MCF 10A (cell line): ENCODE measurements at places on chromosomes 12 and 14. TPM values are rescaled to one million over a fixed set of nuclear protein-coding genes. Genes with fewer than 3 reads are reported as not detected.

DNA sequence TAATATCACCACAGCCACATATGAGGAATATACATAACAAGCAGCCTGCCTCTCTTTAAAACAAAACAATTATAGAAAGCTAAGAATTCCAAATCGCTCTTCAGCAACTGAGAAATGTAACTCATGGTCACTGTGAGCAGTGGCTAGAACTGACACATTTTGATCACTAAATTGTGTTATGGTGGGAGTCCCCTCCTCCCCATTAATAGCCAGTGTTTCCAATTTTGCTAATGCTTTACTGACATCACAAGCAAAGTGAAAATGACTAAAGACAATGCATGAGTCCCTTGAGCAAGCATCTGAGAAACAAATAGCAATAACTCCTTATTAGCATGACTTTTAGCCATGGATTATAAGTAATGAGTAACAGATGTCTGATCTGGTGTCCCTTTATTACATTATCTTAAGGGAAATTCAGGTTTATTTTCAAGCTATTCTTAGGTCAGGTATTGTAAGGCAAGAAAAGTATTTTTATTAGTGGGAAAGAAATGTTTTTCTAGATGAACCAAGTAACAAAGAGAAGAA is 148.3 kb downstream of the KCNH5 start:
- DNase-seq: no peak
- no peak overlapping the region for H3K4me3 ChIP-seq
- H3K4me1 ChIP-seq: peaks cover 5% of the 10 kb centered on the region
- no peaks in the 10 kb centered on the region for H3K27me3 ChIP-seq
- no peak overlapping the region for H3K27ac ChIP-seq

Gene PZP
- total RNA-seq: not detected in 2 replicates

GRCh38 chr12:2922329-2922728 is 31.6 kb downstream of the TULP3 start:
- DNase-seq: no peak
- H3K27ac ChIP-seq: no peak overlapping the region
- peaks cover 5% of the 10 kb centered on the region for H3K4me1 ChIP-seq

- H3K4me1 ChIP-seq: no peaks in the 10 kb centered on the region
- H3K36me3 ChIP-seq: no peaks in the 10 kb centered on the region
- H3K27me3 ChIP-seq: peaks cover 45% of the 10 kb centered on the region
Measured at GRCh38 chr14:56112781-56113180, 5.4 kb upstream of the PELI2 start.

- peaks cover 10% of the 10 kb centered on the region for H3K4me1 ChIP-seq
- H3K4me3 ChIP-seq: no peak overlapping the region
- H3K27ac ChIP-seq: no peak overlapping the region
- H3K27me3 ChIP-seq: no peaks in the 10 kb centered on the region
- no peak for DNase-seq
Measured at GRCh38 chr14:68113343-68113930, 293.9 kb downstream of the RAD51B start.

- no peak for DNase-seq
- peaks cover 17% of the 10 kb centered on the region for H3K4me1 ChIP-seq
- no peak overlapping the region for H3K4me3 ChIP-seq
- no peak overlapping the region for H3K27ac ChIP-seq
- no peaks in the 10 kb centered on the region for H3K36me3 ChIP-seq
- no peaks in the 10 kb centered on the region for H3K27me3 ChIP-seq
Measured at GRCh38 chr12:89891933-89892332, 183.3 kb upstream of the ATP2B1 start.

DNA sequence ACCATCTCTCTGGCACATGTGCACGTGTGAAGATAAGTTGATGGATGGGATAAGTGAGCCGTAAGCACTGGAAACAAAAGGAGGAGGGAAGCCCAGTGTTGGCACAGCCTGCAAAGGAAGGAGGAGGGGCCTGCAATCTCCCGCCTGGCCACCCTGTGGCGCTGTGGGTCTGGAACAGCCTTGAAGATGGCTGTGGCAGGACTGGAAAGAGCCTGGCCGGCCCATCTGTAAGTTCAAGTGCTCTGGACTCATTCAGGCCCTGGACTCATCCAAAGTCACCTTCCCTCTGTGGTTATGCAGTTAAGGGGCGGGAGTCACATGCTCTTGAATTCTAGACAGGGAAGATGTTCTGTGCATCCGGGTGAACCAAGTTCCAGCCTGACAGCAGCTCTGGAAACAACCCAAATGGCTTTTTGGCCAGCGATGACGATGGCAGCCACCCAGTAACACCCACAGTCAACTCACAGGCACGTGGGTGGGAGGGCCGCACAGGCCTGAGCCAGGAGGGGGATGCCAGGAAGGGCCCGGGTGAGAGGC is 50.4 kb downstream of the CHGA start:
- H3K27ac ChIP-seq: peak overlapping the region; percentile 92
- peaks cover 19% of the 10 kb centered on the region for H3K4me1 ChIP-seq
- H3K36me3 ChIP-seq: peaks cover 29% of the 10 kb centered on the region
- no peak overlapping the region for H3K4me3 ChIP-seq
- no peaks in the 10 kb centered on the region for H3K27me3 ChIP-seq

Gene COCH
- total RNA-seq: 0.23 TPM in 1 of 2 replicates, not detected in the other

Gene VSIG10
- total RNA-seq: 10.9 and 17.3 TPM in 2 replicates

DNA sequence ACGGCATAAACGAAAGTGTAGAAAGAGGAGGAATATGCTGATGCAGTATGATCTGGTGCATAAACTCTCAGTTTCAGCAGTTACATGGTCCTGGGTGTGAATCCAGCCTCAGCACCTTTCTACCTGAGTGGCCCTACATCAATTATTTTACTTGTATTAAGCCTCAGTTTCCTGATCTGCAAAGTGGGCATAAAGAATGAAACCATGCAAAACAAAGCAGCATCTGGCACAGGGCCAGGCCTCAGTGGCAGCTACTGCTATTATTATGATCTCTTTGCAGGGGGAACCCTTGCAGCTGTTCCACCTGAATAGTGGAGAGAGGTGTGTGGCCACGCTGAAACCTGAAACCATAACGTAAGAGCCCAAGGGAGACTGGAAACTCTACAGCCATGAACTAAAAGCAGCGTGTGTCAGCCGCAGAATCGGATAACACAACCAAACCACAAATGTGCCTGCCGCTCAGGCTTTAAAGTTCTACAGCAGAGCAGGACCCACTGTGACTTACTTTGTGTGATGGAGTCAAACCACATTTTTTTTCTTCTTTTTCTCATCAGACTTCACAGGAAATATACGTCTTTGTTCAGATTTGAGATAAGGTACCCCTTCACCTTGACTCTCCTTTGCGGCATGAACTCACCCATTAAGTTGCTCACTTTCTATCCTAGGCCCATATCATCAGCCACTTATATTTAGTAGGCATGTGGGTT is 29.2 kb upstream of the FOS start:
- peaks cover 25% of the 10 kb centered on the region for H3K4me1 ChIP-seq
- peak; percentile 64 for DNase-seq
- no peaks in the 10 kb centered on the region for H3K27me3 ChIP-seq
- H3K4me3 ChIP-seq: no peak overlapping the region
- H3K27ac ChIP-seq: no peak overlapping the region

GRCh38 chr14:94888121-94888520 is 118.2 kb upstream of the GSC start:
- H3K36me3 ChIP-seq: no peaks in the 10 kb centered on the region
- no peak overlapping the region for H3K4me3 ChIP-seq
- peaks cover 11% of the 10 kb centered on the region for H3K27me3 ChIP-seq
- H3K27ac ChIP-seq: no peak overlapping the region

Gene FITM1
- 0.47 TPM in 1 of 2 replicates, not detected in the other for total RNA-seq

- peaks cover 60% of the 10 kb centered on the region for H3K27me3 ChIP-seq
- peak; percentile 6 for DNase-seq
- H3K36me3 ChIP-seq: no peaks in the 10 kb centered on the region
- H3K27ac ChIP-seq: no peak overlapping the region
- no peak overlapping the region for H3K4me3 ChIP-seq
- no peaks in the 10 kb centered on the region for H3K4me1 ChIP-seq
Measured at GRCh38 chr12:132367071-132367851, 37.9 kb upstream of the GALNT9 start.

Gene DEGS2
- total RNA-seq: 0.07 and 0.39 TPM in 2 replicates

DNA sequence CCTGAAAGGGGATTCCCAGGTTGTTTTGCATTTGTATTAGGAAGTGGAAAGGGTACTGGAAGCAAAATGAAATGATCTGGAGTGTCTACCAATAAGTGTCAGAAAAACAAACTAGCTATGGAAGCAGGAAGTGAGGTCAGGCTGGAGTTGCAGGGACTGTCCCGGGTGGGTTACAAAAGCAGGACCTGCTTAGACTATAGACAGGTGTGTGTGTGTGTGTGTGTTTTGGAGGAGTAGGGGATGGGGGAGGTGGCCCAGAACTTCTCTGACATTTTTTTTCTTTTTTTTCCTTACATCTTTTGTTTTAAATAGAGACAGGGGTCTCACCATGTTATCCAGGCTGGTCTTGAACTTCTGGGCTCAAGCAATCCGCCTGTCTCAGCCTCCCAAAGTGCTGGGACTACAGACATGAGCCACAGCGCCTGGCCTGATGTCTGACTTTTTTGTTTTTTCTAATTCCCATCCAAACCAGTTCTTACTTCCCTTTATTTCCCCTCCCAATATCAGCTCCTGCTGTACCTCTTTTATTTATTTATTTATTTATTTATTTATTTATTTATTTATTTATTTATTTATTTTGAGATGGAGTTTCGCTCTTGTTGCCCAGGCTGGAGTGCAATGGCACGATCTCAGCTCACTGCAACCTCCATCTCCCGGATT is 512 bp upstream of the RND1 start:
- H3K4me1 ChIP-seq: peaks cover 11% of the 10 kb centered on the region
- H3K27me3 ChIP-seq: no peaks in the 10 kb centered on the region
- H3K36me3 ChIP-seq: no peaks in the 10 kb centered on the region
- H3K4me3 ChIP-seq: peak overlapping the region; percentile 81

Gene BDKRB1
- total RNA-seq: 0.32 and 0.51 TPM in 2 replicates

GRCh38 chr14:67679006-67679405 is 4.6 kb upstream of the VTI1B start:
- H3K4me1 ChIP-seq: peaks cover 16% of the 10 kb centered on the region
- no peak for DNase-seq
- no peak overlapping the region for H3K27ac ChIP-seq
- peaks cover 36% of the 10 kb centered on the region for H3K36me3 ChIP-seq

DNA sequence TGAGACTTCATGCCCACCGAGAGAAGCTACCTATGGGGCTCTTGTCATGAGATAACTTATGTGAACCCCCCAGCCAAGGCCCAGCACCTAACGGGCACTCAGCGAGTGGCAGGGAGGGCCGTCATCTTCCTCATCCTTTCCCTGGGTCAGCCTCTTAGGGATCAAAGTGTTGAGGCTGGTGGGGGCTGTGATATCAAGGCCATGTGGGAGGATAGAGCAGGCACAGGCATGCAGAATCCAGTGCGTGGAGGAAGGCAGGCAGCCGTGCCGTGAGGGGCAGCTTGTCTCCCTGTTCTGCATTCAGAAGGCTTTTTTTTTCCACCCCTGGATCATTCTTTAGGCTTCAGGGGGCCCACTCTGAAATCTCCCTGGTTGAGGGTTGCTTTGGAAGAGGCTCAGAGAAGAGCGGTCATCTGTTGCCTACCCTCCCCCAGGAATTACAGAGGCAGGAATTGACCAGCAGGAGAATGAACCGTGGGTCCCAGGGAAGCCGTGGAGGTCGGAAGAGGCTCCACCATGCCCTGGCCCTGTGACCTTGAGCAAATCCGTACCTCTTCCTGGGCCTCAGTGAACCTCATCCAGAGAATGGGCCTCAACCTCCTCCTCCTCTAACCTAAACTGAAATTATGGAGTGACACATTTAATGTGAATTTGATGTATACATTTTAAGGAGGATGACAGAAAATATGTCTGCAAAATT is 62.8 kb downstream of the BEGAIN start:
- no peaks in the 10 kb centered on the region for H3K4me1 ChIP-seq
- H3K27ac ChIP-seq: no peak overlapping the region
- H3K36me3 ChIP-seq: peaks cover 5% of the 10 kb centered on the region
- DNase-seq: no peak
- no peaks in the 10 kb centered on the region for H3K27me3 ChIP-seq

- H3K36me3 ChIP-seq: no peaks in the 10 kb centered on the region
- no peak overlapping the region for H3K27ac ChIP-seq
- no peak overlapping the region for H3K4me3 ChIP-seq
- no peak for DNase-seq
Measured at GRCh38 chr14:73774671-73775070, 60.5 kb upstream of the PNMA1 start.

DNA sequence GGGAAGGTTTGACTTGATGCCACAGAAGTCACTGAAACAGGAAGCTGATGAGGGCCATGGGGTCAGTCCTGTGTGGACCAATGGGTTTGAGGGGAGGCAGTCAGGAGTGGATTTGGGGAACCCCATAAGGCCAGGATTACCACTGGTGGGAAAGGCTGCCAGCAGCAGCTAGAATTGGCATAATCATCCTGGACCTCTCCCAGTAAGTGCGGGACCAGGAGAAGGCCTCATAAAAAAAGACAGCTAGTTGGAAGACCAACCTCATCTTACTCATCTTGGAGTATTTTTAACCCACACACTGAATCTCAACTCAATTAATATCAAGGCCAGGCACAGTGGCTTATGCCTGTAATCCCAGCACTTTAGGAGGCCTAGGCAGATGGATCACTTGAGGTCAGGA is 22.7 kb downstream of the TBX3 start:
- no peaks in the 10 kb centered on the region for H3K36me3 ChIP-seq
- DNase-seq: no peak
- H3K27me3 ChIP-seq: no peaks in the 10 kb centered on the region
- no peak overlapping the region for H3K4me3 ChIP-seq
- no peak overlapping the region for H3K27ac ChIP-seq

Gene DNAH10
- total RNA-seq: 0.21 and 0.22 TPM in 2 replicates

DNA sequence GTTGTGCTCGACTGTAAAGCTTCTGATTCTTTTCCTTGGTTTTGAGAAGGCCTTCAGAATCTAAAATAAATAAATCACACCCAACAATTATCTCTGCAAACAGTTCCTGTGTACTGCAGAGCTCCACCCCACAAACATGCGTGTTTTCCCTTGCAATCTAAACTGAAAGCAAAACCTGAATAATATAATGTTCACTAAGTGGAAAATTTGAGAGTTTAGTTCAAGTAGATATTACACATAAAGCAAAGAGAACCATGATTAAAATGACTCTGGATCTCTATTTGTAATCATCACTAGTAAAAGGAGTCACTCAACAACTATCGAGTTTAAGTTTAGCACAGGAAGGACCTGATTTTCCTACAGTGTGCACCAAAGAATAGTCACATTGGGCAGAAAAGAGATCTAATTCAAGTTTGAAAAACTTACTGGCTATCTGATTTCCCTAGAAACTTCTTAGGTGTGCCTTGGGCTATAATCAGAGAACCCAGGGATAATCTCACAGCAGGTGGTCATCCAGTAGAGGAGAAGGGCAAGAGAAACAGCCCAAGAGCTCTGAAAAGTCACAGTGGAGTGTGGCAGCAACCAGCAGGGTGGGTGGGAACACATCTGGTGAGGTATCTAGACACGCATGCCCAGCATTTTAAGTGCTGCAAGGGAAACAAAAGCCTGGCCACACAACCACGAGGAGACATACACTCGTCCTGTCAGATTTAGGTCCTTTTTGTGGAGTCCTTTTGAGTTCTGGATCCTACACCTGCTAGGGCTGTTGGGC is 25.4 kb downstream of the ATG14 start:
- H3K27me3 ChIP-seq: no peaks in the 10 kb centered on the region
- H3K4me3 ChIP-seq: no peak overlapping the region
- H3K27ac ChIP-seq: no peak overlapping the region

- H3K4me1 ChIP-seq: peaks cover 9% of the 10 kb centered on the region
- no peak overlapping the region for H3K27ac ChIP-seq
- H3K27me3 ChIP-seq: no peaks in the 10 kb centered on the region
Measured at GRCh38 chr12:119710965-119711551, 43.1 kb downstream of the PRKAB1 start.
